Spinal cord (tissue), 10 donors: ENCODE measurements at places on chromosomes 5 and 9. TPM values are rescaled to one million over a fixed set of nuclear protein-coding genes. Genes with fewer than 3 reads are reported as not detected.

NDOR1 gene
- total RNA-seq, result 3.2 TPM

DNA sequence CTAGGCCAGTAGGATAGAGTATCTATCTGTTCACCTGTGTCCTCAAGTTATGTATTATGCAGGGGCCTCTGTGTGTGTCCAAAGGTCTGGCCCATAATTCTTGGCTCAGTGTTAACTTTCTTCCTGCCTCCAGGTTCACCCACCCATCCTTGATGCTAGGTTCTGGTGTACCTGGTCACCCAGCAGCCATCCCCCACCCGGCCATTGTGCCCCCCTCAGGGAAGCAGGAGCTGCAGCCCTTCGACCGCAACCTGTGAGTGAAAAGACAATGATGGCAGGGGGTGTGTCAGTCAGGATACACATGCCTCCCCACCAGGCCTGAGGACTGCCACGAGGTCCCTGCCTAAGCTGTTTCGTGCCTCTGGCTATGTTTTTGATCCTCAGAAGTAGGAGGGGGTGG lies 27.6 kb downstream of the TCF7 start:
- peaks cover 29% of the 10 kb centered on the region for H3K4me1 ChIP-seq
- peaks cover 87% of the 10 kb centered on the region for H3K36me3 ChIP-seq
- no peak overlapping the region for H3K27ac ChIP-seq
- no peak overlapping the region for H3K4me3 ChIP-seq

DMGDH gene
- 5.0 TPM for total RNA-seq

NDUFS6 gene
- 12.5 TPM for total RNA-seq

MIER3 gene
- 42.6 TPM for total RNA-seq

- H3K4me1 ChIP-seq, result peaks cover 10% of the 10 kb centered on the region
- no peak overlapping the region for H3K4me3 ChIP-seq
- no peaks in the 10 kb centered on the region for H3K27me3 ChIP-seq
- H3K36me3 ChIP-seq, result peaks cover 2% of the 10 kb centered on the region
These were observed 44.4 kb downstream of the FNBP1 start for GRCh38 chr9:129998491-129999140.

ESM1 gene
- total RNA-seq, result 1.6 TPM
